ENCODE measurements at places on chromosomes 7 and 10. TPM values are rescaled to one million over a fixed set of nuclear protein-coding genes. Genes with fewer than 3 reads are reported as not detected.

Gene MALRD1
- polyA plus RNA-seq = not detected

Gene STK31
- 1.4 TPM for polyA plus RNA-seq

Gene MLXIPL
- polyA plus RNA-seq = not detected

Gene ZNF783
- 23.9 TPM for polyA plus RNA-seq

Gene TFPI2
- not detected for polyA plus RNA-seq

Gene RELN
- 169 TPM for polyA plus RNA-seq

Gene WEE2
- 0.34 TPM for polyA plus RNA-seq

Gene CYP3A4
- polyA plus RNA-seq = not detected

Gene KCNH2
- 35.5 TPM for polyA plus RNA-seq

Gene HTRA1
- 1.4 TPM for polyA plus RNA-seq

Gene GHRHR
- polyA plus RNA-seq = not detected

Gene TRIL
- polyA plus RNA-seq = 1.4 TPM

Gene FOXP2
- 51.3 TPM for polyA plus RNA-seq

Gene PTF1A
- polyA plus RNA-seq = not detected

Gene CRYGN
- polyA plus RNA-seq = not detected

Gene AOC1
- polyA plus RNA-seq = not detected

Gene ASB15
- not detected for polyA plus RNA-seq

Gene CLDN3
- not detected for polyA plus RNA-seq

Gene ADRA2A
- 1.5 TPM for polyA plus RNA-seq

Gene TRPV5
- polyA plus RNA-seq = 0.52 TPM

Gene SLC29A3
- polyA plus RNA-seq = 3.6 TPM

Gene SAMD9L
- not detected for polyA plus RNA-seq

Gene CUEDC2
- polyA plus RNA-seq = 194 TPM

Gene GTF2IRD2
- 17.7 TPM for polyA plus RNA-seq

Gene ZNF12
- polyA plus RNA-seq = 26.0 TPM

Gene C10orf62
- polyA plus RNA-seq = not detected

Gene KBTBD2
- polyA plus RNA-seq = 70.1 TPM

Gene KCNMA1
- polyA plus RNA-seq = 62.4 TPM

Gene BMI1
- polyA plus RNA-seq = 86.8 TPM

Gene OR9A2
- not detected for polyA plus RNA-seq

Gene NPC1L1
- polyA plus RNA-seq = 0.20 TPM

Gene AZGP1
- not detected for polyA plus RNA-seq

Gene MYPN
- not detected for polyA plus RNA-seq
